ENCODE measurements at places on chromosomes 11 and 22. TPM values are rescaled to one million over a fixed set of nuclear protein-coding genes. Genes with fewer than 3 reads are reported as not detected.

DNA sequence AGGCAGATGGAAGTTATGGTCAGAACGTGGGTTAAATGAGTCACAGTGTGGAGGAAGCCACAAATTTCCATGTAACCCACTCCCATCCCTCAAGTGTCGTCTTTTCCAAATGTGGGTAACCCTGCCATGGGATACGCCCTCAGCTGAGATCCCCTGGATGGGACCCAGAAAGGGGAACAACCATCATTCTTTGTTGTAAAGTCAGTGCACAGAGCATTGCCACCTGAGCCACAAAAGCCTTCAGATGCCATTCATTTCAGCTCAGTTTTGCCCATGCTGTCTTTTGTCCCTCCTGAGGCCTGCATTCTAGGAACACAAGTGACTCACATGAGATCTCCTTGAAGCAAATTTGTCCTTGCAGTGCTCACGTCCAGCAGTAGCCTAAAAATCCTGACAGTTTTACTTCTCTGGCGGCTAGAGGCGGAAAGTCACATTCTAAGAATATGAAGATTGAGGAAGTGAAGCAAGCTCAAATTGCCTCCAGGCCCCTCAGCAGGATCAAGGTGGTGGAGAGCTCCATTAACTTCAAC, 30.6 kb downstream of the MMP13 start:
- DNase-seq, result peak; percentile 89

GRCh38 chr11:132643239-132643638, 889.1 kb downstream of the OPCML start:
- DNase-seq, result no peak

- no peak for DNase-seq
Observed at GRCh38 chr11:122673701-122674100, 18.2 kb downstream of the UBASH3B start.

DNA sequence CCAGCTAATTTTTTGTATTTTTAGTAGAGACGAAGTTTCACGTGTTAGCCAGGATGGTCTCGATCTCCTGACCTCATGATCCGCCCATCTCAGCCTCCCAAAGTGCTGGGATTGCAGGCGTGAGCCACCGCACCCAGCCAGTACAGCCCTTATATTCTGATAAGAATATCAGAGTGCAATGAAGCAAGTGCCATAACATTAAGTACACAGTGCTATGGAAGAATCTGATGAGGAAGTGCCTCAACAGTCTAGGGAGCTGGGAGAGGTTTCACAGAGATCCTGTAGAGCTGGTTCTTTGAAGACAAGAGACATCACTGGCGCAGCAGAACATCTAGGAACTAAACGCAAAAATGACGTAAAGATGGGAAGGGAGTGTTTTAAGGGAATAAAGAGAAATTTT, 2.1 kb downstream of the RTCB start:
- no peak for DNase-seq

The SERGEF gene
- 29.5 TPM for total RNA-seq

The POLD4 gene
- total RNA-seq, result 61.6 TPM

The OR2AG2 gene
- 0.25 TPM for total RNA-seq

The LINC01488 gene
- not detected for total RNA-seq
